ENCODE measurements at places on chromosomes 5 and 9.

DNA sequence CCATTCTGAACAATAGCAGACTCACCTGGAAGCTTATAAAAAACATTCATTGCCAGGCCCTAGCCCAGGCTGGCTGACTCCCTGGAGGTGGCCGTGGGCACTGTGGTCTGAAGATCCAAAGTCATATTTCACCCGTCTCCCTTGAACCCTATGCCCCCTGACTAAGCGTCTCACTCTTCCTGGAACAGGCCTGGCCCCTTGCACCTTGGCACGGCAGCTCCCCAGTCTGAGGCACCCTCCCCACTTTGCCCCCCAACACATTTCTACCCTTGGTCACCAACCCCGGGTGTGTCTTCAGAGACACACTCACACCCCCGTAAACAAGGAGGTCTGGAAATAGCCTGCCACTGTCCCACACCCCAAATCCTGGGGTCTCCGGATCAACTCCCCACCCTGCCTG lies 68.6 kb upstream of the LMX1B start:
- no peak for DNase-seq

GRCh38 chr5:10579536-10580521 lies 16.0 kb downstream of the ANKRD33B start:
- DNase-seq = peak; percentile 60

DNA sequence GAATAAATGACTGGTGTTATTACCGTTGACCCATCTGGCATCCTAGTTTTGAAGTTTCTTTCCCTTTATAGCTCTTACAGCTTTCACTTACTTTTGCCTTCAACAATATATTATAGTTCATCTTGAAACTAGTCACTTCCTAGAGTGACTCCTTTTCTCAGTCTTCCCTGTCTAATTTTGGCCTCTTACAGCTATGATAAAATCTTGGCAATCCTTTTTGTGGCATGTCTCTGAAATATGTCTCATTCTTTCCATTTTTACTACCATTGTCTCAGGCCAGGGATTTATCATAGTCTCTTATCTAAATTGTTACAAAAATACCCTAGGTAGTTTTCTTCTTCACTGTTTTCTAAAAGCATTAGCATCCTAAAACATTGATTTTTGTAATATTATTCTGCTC lies 621.3 kb upstream of the ZNF608 start:
- no peak for DNase-seq

GRCh38 chr9:28951945-28952344 lies 1378.7 kb upstream of the C9orf72 start:
- DNase-seq = no peak

- DNase-seq = no peak
Observed at GRCh38 chr9:98610211-98610610, 98.5 kb downstream of the GABBR2 start.

DNA sequence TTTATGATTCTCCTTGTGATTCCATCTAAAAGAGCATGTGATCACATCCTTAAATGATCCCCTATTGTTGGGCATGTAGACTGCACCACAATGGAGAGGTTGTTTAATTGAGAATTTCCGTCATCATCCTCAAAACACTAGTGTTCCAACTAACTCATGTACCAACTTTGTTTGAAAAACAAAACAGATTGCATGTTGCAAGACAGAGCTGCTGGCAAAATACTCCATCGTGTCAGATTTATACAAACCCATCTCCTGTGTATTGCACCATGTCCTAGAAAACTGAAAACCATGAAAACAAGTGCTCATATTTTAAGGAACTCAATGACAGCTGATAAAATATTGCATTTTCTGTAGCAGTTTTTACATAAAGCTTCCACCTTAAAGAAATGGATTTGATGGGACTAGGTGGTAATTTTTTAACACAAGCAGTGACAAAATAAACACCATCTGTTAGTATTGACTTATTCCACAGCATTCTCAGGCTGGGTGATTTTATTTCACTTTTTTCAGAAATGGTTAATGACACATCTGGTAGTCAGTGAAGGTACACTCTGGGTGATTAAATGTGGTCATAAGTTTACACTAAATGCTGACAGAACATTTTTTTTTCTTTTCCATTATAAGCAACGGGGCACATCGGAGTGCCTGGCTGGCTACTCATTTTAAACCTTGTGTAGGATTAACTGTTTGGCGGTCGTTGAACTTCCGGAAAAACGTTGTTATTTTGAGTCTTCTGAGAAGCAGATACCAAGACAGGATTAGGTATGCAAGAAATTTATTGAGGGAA lies 602.9 kb upstream of the WWC1 start:
- no peak for DNase-seq

DNA sequence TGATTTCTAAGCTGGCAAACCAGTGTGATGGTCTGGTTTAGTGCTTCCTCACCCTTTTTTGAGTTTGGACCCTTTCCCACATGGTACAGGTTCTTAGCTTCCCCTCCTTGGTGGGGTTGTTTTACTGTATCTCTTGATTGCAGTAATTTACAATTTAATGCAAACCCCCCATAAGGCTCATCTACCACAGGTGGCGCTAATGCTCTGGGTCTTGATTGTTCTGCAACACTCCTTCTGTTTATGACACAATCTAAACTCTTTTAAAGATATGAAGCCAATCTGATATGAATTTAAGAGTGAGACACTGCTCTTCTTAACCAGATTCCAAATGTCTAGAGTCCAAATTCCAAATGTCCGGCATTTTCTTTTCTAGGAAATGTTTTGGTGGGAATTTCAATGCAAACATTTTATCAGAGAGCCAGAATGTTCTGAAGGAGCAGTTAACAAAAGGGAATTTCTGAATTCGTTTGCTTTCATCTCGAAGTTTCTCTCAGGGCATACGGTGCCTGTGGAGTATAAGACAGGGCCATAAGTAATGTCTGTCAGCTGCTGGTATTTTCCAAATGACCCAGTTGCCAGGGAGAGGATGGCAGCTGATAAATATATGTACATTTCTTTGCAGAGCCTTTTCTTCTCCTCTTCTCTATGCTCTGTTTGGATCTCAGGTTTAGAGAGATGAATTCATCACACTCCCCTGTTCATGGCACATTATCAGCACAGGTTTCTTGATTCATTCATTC lies 246.8 kb downstream of the ARHGAP26 start:
- no peak for DNase-seq

DNA sequence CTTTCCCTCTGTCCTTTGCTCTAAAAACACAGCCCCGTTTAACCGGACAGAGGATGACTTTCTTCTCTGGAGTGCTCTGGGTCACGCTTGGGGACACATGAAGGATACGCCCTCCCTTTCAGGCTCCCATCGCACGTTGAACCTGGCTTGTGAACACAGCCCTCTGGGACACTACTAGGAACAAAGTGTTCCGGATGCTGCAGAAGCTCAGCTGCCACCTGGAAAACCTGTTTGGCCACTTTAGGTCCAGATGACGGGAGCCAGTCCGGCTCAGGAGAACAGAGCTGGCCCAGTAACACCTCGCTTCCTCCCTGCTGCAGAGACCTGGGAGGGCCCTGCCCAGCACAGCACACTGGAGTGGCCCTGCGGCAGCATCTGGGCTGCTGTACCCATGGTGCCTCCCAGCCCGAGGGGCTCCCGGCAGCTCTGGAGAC lies 60.1 kb downstream of the GADD45G start:
- DNase-seq = peak; percentile 90

DNA sequence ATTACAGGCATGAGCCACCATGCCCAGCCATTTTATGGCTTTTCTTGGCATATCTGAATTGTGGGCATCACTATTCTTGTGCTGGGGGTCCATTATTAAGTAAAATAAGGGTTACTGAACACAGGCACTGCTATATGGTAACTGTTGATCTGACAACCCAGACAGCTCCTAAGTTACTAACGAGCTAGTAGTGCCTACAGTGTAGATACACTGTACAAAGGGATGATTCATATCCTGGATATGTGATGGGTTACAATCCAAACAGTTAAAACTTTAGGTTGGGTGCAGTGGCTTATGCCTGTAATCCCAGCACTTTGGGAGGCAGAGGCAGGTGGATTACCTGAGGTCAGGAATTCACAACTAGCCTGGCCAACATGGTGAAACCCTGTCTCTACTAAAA lies 4.3 kb downstream of the CD14 start:
- no peak for DNase-seq

GRCh38 chr5:95609711-95610110 lies 10.2 kb upstream of the GPR150 start:
- DNase-seq = no peak

GRCh38 chr5:42721484-42721883 lies 35.1 kb upstream of the CCDC152 start:
- DNase-seq = no peak

- no peak for DNase-seq
Observed at GRCh38 chr9:135743546-135744332, 41.8 kb downstream of the KCNT1 start.

GRCh38 chr5:115948091-115948534 lies 14.2 kb upstream of the LVRN start:
- DNase-seq = no peak

DNA sequence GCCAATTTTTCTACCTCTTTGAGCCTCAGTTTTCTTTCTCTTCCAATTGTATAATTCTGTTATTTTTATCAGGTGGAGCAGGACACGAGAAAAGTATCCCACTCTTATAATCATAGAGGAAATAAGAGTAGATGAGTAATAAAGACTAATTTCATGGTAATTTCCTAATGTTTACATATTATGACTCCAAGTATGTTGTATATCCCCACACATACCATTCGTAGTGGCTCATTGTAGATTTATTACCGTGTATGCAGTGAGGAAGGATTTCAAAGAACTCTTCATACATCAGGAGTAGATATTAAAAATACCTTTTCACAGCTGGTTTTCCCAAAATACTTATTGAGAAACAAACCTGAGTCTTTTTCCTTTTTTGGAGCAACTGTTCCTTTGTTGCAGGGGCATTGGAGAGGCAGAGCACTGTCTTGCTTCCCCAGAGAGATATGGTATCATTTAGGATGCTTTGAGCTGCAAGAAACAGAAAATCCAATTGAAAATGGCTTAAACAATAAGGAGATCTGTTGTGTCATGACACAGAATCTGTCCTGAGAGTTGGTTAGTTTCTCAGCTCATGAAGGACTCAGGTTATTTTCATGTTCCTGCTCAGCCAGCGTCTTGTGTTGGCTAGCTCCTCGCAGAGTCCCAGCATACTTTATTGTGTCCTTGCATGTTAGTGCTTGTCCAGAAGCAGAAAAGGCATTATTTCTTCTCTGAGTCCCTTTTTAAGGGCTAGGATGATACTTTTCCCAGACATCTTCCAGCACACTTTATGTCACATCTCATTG lies 291.2 kb downstream of the ARHGAP26 start:
- no peak for DNase-seq

DNA sequence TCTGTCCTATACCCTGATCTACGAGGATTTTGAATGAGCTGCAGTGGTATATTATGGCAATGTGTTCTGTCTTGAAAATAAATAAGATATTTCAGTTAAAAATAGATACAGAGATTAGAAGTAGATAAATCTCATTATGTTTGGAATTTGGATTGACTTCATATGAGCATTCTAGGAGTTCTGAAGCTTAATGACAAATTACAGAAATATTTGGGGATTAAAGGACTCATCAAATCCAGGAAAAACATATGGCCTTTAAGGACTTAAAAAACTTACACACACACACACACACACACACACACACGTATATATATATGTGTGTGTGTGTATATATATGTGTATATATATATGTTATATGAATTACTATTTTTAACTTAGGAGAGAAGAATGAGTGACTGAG lies 446.9 kb upstream of the CD180 start:
- no peak for DNase-seq

GRCh38 chr9:134662143-134662876 lies 20.7 kb downstream of the COL5A1 start:
- DNase-seq = peak; percentile 99

DNA sequence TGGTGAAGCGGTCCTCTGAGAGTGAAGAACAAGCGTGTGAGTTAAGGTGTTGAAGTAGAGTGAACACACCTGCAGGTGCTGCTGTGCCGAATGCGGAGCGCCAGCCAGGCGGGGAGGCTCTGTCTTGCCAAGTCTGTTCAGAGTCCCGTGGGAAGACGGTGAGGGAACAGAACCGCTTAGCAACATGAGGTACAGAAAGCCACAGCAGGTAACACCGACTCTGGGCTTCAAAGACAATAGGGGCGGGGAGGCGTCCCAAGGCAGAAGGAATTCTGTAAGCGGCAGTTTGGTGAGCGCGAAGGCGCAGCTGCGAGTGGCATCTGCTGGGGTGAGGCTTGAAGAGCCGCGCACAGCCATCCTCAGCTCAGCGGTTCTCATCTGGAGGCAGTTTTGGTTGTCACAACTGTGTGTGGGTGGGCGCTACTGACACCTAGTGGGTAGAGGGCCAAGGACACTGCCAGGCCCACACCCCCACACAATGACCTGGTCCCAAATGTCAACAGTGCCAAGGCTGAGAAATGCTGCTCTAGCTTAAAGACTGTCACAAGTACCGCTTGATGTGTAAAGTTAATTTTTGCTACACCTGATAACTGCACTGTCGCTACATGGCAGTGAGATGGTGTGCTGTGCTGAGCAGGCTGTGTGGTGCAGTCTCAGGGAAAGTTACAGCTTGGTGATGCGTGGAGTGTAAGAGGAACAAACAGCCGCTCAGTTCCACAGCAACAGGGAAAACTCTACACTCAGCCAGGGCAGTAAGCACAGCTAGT lies 67.4 kb upstream of the TBC1D9B start:
- peak; percentile 79 for DNase-seq

Measured in islet precursor cell (in vitro differentiated cells).